ENCODE measurements at places on chromosomes 3 and 15. TPM values are rescaled to one million over a fixed set of nuclear protein-coding genes. Genes with fewer than 3 reads are reported as not detected.

The BUB1B gene
- 51.1 TPM for total RNA-seq

The SLCO2A1 gene
- total RNA-seq: 5.6 TPM

The MAPKBP1 gene
- 13.4 TPM for total RNA-seq

The SI gene
- total RNA-seq: not detected

The PLCH1 gene
- total RNA-seq: not detected

The SAMMSON gene
- not detected for total RNA-seq
